ENCODE measurements at places on chromosomes 3 and 15.

GRCh38 chr15:99981191-99981647 is 248.0 kb upstream of the LYSMD4 start:
- DNase-seq: no peak

GRCh38 chr3:177904621-177905020 is 631.6 kb upstream of the KCNMB2 start:
- DNase-seq: no peak

GRCh38 chr3:60000311-60001105 is 950.7 kb upstream of the CFAP20DC start:
- DNase-seq: peak; percentile 95

GRCh38 chr3:180382638-180383180 is 219.3 kb upstream of the TTC14 start:
- DNase-seq: no peak

DNA sequence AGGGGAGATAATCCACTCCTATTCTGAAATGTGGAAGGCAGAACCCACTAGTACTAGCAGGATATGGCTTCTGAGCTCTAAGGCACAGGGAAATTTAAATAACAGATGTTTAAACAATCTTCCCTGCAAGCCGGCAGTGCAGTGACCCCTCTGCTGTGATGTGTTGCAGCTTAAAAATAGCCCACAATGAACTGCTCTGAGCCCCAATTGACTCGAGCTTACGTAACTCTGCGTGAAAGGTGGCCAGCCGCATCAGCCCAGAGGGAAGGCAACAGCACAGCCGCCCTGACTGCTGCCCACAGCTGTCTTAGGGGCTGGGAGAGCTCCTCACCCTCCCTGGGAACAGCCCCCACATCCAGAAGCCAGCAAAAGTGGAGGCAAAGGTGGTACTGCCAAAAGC is 12.5 kb upstream of the CAMKV start:
- DNase-seq: no peak

GRCh38 chr15:101044625-101045235 is 125.6 kb downstream of the LRRK1 start:
- no peak for DNase-seq

GRCh38 chr3:104596551-104596950 is 770.2 kb upstream of the ALCAM start:
- DNase-seq: peak; percentile 89

DNA sequence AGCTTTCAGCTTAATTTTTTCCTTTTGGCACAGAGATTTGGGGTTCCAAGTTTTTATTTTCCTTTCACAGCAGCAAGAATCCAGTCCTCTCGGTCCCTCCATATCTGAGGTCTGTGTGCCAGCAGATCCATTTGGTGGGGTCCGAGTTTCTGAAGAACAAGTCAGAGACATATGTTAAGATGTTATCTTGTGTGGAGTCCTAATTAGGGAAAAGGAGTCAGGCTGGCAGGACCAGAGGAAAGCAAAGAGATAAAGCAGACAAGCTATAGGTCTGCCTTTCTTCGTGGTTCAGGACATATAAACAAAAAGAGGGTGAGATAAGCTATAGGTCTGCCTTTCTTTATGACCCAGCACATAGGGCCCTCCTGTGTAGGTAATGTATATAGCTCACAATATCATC is 54.9 kb downstream of the TMED3 start:
- DNase-seq: no peak

DNA sequence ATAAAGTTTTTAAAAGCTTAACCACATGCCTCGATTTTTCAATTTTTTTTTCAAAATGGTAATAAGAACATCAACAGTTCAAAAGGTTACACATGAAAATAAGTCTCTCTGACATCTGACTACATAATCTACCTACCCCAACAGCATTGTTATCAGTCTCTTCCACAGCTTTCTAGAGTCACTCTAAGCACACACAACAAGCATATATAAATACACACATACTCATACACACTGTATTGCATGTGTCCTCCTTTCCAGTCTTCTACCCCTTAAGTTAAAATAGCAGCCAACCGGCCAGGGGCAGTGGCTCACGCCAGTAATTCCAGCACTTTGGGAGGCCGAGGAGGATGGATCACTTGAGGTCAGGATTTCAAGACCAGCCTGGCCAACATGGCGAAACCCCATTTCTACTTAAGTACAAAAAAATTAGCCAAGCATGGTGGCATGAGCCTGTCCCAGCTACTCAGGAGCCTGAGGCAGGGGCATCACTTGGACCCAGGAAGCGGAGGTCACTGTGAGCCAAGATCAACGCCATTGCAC is 12.2 kb downstream of the TBL1XR1 start:
- DNase-seq: no peak

DNA sequence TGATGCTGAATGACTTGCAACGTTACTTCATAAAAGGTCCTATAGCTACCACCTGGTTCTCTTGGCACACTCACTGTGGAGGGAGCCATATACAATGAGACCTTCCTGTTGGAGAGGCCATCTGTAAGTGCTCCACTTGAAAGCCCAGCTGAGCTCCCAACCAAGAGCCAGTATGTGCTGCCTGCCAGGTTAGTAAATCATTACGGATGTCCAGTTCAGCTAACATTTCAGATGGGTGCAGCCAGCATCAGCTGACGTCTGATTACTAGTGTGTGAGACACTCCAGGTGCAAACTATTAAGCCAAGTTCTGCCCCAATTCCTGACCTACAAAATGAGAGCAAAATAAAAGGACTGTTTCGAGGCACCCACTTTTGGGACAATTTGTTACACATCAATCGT is 274.4 kb upstream of the ROBO2 start:
- DNase-seq: peak; percentile 96

DNA sequence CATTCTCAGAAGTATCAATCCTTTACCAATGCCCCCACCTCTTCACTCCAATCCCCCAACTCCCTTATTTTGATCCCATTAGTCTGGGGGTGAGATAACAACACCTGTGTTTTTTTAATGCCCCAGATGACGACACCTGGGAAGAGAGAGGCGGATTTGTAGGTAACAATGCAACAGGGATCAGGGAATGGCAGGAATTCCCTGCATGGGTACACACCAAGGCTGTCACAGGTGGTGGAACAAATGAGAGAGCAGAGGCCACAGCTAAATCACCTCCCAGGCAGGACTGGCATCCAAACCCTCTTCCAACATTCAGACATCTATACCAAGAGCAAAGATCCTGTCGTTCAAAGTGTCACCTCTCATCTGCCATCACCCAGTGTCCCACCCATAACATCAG is 319.2 kb upstream of the TRIM42 start:
- peak; percentile 71 for DNase-seq

- DNase-seq: no peak
These were observed 9.3 kb downstream of the SECISBP2L start for GRCh38 chr15:49036650-49037545.
